ENCODE measurements at places on chromosomes 12 and 14.

DNA sequence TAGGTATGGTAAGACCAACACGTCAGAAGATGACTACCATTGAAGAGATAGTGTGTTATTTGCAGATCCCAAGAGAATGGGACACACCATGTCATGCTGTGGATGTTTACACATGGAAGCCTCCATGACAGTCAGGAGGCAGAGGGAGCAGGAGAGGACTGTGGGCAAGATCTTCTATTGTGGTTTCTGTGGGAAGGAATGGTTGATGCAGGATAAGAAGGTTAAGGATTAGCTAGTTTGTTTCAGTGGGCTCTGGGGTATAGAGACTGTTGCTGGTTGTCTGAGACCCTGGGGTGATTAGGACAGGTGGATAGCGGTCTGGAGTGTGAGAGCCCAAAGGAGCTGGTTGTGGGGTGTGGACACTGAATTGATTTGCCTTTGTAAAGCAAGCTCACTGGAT, 23.3 kb downstream of the TAS2R7 start:
- no peak for DNase-seq

GRCh38 chr12:118816296-118816695, 165.0 kb upstream of the SRRM4 start:
- no peak for DNase-seq

DNA sequence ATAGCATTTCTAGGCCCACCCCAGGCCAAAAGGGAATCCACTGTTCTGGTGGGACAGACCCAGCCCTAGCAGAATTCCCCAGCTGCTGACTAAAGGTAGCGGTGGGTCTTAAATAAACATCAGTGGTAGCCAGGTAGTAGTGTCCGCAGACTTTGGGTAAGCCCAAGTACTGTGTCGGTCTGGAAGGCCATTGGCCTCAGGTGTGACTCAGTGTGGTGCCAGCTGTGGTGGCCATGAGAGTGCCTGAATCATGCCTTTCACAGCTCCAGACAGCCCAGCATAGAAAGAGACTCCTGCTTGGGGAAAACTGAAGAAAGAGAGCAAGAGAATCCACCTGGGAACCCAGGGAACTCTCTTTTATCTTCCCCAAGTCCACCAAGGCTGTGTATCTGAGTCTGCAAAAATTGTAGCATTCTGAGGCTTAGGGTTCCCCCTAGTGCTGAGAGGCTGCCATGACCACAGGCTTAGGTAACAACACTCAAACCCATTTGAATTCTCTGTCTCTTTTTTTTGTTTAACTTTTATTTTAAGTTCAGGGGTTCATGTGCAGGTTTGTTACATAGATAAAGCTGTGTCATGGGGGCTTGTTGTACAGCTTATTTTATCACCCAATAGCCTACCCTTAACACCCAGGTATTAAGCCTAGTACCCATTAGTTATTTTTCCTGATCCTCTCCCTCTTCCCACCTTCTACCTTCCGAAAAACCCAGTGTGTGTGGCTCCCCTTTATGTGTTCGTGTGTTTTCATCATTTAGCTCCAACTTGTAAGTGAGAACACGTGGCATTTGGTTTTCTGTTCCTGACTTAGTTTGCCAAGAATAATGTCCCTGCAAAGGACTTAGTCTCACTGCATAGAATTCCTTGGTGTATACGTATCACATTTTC, 16.7 kb upstream of the CD163L1 start:
- DNase-seq: no peak

GRCh38 chr14:104394409-104394851, 185.1 kb upstream of the C14orf180 start:
- DNase-seq: no peak

- no peak for DNase-seq
Measured at GRCh38 chr14:67602076-67602475, 2.0 kb upstream of the PIGH start.

DNA sequence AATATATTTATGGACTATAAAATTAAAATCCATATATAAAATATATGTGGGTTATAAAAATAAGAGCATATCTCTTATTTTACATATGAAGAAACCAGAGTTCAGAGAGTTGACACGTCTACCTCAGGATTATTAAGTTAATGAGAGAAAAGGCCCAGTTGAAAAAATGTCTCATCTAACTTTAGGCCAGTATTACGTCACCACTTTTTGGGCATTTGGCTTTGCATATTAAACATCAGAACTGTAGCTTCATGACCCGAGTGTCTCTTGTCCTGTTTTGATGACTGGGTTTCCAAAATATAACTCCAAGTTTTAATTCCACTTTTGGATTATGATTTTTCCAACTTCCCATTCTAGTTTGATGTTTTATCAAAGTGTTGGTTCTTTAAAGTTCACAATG, 1026.1 kb downstream of the SLC6A15 start:
- DNase-seq: no peak

DNA sequence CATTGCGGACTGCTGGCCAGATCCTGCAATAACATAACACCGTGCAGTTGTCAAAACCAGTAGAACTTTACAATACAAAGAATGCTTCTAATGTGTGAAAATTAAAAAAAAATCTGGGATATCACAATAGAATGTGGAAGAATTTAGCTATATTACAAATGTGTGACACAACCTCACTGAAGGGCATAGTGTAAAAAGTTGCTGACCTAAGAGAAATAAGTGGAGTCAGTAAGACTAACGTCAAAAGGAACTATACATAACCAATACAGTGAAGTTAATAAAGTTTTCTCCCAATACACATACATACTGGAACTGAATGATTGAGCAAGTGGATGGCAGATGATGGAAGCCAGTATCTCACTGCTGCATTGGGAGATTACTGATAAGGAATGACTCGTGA, 12.4 kb downstream of the OR6C74 start:
- DNase-seq: no peak

GRCh38 chr12:115088328-115088994, 404.5 kb upstream of the TBX3 start:
- DNase-seq: no peak

- DNase-seq: no peak
Measured at GRCh38 chr12:29207120-29207519, 58.0 kb downstream of the FAR2 start.

GRCh38 chr12:41943671-41944070, 201.0 kb downstream of the GXYLT1 start:
- DNase-seq: no peak

GRCh38 chr14:92747701-92748258, 647 bp downstream of the LGMN start:
- DNase-seq: no peak

GRCh38 chr12:52041035-52041434, 10.2 kb upstream of the NR4A1 start:
- no peak for DNase-seq

DNA sequence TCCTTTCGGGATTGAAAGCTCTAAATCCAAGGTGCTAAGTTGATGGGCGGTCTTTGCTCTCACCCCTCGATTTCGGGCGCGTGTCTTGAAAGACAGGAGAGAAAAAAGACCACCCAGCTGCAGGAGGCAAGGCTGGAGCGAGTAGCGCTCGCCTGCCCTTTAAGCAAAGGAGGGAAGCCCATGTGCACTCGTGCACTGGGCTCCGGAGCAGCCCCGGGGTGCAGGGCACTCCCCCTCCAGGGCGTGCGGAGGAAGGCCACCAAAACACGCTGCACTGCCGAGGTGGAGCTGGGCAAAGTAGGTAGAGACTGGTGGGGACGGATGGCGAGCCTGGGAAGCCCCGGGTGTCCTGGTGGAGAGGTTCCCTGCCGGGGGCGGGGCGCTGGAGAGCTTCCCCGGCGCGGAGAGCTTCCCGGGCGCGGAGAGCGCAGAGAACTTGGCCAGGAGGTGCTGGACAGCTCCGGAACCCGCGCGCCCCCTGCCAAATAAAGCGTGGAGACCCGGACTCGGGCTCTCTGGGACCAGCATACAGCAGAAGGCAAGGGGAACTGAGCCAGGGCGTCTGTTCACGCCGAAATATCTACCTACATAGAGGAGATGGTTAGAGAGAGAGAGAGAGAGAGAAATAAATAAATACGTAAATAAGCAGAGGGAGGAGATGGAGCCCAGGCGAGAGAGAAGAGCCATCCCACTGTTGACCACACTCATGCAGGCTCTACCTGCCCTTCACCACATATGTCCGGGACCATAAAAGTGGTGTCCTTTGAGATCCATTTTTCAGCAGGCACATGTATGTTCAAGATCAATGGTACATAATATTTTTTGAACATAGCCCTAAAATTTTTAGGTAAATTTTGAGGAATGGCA, 662 bp upstream of the NELL2 start:
- peak; percentile 18 for DNase-seq

GRCh38 chr12:46547421-46548354, 175.1 kb upstream of the SLC38A2 start:
- DNase-seq: no peak

DNA sequence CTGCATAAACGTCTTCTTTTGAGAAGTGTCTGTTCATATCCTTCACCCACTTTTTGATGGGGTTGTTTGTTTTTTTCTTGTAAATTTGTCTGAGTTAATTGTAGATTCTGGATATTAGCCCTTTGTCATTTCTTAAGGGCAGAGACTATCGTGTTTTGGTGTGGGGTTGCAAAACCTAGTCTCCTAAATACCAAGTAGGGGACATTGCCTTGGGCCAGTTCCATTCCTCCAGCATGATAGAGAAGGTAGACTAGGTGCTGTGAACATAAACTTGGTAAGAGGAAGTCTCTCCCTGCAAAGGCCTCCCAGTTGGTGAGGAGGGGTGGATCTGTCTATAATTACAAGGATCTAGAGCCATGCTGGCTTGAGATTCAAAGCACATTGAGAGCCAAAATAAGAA, 390.7 kb downstream of the VRK1 start:
- DNase-seq: no peak

DNA sequence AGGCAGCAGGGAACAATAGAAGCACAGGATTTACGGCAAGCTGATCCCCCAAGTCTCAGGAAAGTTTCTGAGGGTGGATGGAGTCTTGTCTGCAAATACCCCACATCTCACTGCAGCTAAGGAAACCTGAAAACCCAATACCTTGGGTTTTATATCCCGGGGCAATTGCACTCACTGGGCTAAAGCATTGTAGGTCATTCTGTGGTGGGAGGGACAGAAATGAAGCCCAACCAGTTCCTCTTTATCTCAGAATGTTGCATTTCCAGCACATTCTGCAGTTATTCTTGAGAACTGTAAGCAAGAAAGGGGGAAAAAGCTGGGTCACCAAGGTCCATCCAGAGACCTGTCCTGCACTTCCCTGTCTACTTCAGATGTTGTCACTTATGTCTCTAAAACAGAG, 39.8 kb downstream of the C12orf42 start:
- no peak for DNase-seq

- DNase-seq: no peak
Measured at GRCh38 chr14:52380294-52380693, 66.2 kb downstream of the PTGER2 start.

DNA sequence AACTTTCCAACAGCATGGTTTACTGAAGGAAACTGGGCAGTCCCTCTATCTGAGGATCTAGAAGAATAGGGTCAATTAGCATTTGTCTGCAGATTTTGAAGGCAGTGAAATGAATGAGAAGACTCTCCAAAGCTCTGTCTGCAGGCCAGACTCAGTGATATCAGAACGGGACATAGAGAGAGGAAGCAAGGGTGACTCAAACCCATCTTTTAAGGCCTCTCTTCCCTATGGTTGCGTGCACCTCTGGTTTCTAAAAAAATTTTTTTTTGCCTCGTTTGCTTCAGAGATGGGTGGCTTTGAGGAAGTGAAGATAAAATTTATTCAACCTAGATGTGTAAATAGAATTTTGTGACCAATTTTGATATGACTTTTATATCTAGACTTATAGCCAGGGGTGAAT, 71.9 kb upstream of the HOXC13 start:
- no peak for DNase-seq
